M059J (cell line): ENCODE measurements at places on chromosomes 1 and 21. TPM values are rescaled to one million over a fixed set of nuclear protein-coding genes. Genes with fewer than 3 reads are reported as not detected.

- DNase-seq: no peak
Measured at GRCh38 chr1:26951821-26952497, 8.3 kb downstream of the KDF1 start.

- peak; percentile 8 for DNase-seq
Measured at GRCh38 chr1:189431447-189431846, 1046.2 kb downstream of the BRINP3 start.

DNA sequence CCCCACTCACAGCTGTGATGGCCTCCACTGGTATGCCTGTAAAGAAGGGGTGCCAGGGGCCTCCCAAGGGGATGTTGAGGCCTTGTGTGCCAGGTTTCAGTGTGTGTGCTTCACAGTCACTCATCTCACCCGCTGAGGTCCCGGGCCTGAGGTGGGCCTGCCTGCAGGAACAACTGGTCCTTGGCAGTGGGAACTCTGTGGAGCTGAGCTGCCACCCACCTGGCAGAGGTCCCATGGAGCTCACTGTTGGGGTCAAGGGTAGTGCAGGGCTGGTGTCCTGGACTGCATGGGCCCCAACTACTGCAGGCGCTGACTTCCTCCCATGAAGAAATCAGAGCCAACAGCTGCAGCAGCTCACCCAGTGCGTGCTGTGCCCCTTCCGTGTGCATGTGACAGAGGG is 17.3 kb upstream of the ZNF678 start:
- no peak for DNase-seq

LMX1A gene
- total RNA-seq: not detected in 2 replicates

HMGN2 gene
- 1,156 and 1,189 TPM in 2 replicates for total RNA-seq
